ENCODE measurements at places on chromosomes 4 and X.

GRCh38 chr4:7430965-7431695 is 3.6 kb downstream of the PSAPL1 start:
- no peak for DNase-seq

DNA sequence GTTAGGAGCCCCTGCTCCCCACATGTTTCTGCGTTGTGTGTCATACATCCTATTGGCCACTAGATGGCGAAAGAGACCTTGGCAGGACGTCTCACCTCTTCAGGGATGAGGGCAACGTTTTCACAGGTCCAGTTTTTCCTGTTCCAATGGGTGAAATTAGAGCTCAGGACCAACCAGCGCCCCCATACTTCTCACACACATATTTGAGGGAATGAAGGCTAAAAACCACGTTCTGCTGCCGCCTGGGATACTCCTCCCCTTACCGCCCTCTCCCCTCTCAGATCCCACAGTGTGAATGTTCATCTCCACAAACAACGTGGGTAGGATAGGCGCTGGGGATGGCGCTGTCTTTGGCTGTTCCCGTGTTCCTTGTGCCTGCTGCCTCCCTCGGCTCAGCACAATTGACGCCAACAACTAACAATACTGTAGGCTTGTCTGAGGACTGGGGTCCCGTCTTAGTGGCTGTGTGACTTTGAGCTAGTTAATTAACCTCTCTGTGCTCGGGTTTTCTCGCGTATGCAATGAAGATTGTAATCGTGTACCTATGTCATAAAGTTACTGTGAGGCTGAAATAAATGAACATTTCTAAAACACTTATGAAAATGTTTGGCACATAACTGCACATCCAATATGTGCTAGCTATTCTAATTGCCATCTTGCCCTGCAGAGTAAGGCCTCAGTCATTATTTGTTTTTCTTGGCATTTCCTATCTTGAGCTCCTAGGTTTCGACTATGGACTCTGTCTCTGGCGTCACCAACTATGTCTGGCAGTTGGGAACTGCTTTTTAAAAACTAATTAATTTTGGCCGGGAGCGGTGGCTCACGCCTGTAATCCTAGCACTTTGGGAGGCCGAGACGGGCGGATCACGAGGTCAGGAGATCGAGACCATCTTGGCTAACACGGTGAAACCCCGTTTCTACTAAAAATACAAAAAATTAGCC is 181.3 kb upstream of the STK26 start:
- peak; percentile 76 for DNase-seq

- DNase-seq: peak; percentile 80
Measured at GRCh38 chr4:99088023-99088449, 552 bp downstream of the ADH5 start.

DNA sequence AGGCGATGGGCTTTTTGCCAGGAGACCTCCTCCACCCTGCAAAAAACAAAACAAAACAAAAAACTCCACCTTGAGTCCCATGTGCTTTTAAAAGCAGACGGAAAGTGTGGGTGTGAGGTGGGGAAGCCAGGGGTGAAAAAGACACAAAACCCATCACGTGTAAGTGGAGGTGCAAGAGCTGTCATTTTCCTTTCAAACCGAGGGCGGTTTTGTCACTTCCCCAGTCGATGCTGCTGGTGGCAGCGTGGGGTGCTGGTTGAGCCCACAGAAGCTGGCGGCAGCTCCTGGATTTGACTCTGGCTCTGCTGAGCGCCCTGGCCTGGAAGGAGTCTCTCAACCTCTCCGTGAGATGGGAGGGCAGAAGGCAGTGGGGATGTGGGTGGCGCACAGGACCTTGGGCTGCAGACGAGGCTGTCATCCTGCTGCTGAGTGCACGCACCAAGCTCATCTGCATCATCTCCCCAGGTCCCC is 110.0 kb downstream of the PSAPL1 start:
- DNase-seq: peak; percentile 70

DNA sequence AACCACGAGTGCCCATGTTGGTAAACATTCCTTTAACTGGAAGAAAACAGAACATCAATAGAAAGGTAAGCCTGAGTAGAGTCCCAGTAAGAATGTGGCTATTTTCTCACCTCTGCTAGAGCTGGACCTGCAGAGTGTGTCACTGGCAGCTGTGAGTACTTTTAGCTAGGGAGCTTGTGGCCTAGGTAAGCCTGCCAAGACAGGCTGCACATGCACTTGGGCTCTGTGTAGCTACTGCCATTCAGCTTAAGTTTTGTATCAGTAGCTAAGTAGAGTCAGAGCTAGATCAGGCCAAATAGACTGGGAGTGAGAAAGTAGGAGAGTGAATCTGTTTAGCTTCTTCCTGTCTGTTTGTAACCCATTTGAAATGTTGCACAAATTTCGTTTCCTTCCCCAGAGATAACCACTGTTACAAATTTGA is 35.3 kb downstream of the RBPJ start:
- no peak for DNase-seq

- no peak for DNase-seq
Measured at GRCh38 chrX:139798701-139799100, 90.7 kb upstream of the MCF2 start.

DNA sequence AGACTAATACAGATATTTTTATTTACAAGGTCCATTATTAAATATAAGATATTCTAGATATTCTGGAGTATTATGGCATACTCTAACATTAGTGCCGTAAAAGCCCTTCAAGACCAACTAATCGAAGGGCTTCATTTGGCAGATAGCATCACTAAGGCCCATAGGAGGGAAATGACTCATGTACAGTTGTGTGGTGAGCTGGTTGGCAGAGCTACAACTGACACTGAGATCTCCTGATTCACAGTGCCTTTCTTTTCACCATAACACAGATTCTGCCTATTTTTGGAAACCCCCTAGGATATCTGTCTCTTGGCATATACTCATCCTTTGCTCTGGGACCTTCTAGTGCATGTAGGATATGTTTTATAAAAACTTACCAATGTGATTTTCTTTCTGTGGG is 201.7 kb upstream of the AFF2 start:
- no peak for DNase-seq

- DNase-seq: no peak
Measured at GRCh38 chrX:70244881-70245280, 10.4 kb downstream of the AWAT1 start.

- no peak for DNase-seq
Measured at GRCh38 chr4:38859501-38859900, 2.9 kb upstream of the TLR6 start.

- no peak for DNase-seq
Measured at GRCh38 chrX:12308420-12308819, 170.1 kb downstream of the FRMPD4 start.

DNA sequence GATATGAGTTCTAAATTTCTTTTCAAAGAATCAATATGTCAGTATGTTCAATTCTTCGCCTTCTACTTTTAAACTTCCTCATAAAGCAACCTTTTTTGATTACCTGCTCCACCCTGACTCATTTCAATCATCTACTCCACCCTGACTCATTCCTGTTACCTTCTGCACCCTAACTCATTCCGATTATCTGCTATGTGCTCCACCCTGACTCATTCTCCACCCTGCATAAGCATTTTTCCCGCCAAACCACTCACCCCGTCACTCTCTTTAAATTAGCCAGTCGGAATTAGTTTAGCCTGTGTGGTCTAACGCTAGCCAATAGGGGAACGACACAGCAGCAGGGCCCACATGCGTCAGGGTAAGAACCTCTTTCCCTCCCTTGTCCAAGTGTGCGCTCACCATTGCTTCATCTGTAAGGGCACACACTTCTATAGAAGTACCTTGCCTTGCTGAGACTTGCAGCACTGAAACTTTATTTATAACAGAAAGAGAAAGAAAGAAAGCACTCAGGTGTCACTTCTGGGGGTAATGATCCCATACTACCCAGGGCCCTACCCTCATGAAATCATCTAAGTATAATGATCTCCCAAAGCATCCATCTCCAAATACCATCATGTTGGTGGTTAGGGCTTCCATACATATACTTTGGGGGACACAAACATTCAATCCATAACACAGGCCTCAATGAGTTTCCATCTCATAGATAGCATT is 875.2 kb downstream of the RAPGEF2 start:
- DNase-seq: no peak

- DNase-seq: peak; percentile 53
Measured at GRCh38 chr4:123553733-123554637, 157.4 kb downstream of the SPRY1 start.

GRCh38 chr4:106160560-106160959 is 155.4 kb downstream of the TBCK start:
- DNase-seq: no peak

DNA sequence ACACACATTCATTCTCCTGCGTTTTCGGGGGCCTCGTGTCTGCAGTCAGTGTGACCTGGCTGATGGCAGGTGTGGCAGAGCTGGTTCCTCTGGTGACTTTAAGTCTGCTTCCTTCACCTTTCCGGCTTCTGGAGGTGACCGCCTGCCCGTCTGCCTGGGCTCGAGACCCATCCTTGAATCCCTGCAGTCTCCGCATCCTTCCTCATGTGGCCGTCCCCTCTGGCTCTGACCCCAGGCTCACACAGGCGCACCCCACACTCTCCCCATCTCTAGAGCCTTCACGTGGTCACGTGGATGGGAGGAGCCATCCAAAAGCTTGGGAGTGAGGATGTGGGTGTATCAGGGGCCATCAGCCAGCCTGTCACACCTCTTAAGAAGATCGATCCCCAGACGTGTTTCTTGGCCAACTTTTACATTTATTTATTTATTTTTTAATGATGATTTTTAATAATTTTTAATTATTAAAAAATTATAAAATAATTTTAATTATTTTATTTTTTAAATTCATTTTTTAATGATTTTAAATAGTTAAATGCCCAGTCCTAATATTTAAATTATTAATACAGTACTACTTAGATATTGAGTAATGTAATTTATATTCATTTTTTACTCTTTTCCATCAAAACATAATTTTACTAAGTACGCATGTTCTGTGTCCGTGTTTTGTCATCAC is 20.9 kb downstream of the RGS12 start:
- no peak for DNase-seq

DNA sequence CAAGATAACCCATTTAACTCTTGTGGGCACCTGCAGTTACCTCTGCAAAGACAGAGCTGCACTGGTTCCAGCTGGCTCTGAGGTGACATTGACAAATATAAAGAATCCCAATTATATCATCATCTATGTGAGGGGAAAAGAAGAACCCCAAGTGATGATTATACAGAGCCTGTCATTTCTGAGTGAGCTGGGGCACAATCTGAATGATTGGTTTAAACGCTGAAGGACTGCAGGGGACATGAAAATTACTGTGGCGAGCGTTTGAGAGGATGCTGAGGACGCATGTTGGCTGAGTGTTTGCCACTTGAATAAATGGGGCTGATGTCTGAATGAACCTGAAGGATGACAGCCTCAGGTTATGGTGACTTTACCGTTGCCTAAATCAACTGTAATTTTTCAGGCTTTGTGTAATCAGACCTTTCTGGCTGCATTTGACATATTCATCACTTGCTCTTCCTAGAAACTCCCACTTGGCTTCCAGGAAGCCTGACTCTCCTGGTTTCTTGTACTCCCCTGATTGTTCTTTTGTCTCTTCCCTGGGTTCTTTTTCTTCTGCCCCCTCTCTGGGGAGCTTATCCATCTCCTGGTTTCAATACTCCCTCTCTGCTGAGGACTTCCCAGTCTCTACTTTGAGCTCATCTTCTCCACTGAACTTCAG is 4.1 kb upstream of the HSD17B10 start:
- DNase-seq: no peak

GRCh38 chrX:109873983-109874382 is 128.9 kb upstream of the TMEM164 start:
- DNase-seq: no peak

- no peak for DNase-seq
Measured at GRCh38 chrX:13774696-13775095, 40.1 kb downstream of the OFD1 start.

- no peak for DNase-seq
Measured at GRCh38 chr4:156676116-156676851, 295.3 kb downstream of the PDGFC start.

DNA sequence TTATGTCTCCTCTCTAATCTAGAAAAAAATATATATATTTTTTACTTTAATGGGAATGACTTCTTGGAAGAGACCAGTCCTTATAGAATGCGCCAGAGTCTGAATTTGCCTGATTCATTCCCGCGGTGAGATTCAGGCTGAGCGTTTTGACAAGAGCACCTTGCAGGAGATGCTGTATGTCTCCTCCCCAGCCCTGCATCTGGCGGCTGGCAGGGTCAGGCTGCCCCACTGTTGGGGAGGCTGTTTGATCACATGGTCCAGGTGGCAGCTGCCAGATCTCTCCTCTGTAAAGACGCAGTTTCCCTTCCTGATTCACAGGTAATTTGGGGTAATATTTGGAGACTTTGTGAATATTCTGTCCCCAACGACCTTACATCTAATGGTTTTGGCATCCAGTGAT is 9.7 kb downstream of the PDZD4 start:
- DNase-seq: no peak

DNA sequence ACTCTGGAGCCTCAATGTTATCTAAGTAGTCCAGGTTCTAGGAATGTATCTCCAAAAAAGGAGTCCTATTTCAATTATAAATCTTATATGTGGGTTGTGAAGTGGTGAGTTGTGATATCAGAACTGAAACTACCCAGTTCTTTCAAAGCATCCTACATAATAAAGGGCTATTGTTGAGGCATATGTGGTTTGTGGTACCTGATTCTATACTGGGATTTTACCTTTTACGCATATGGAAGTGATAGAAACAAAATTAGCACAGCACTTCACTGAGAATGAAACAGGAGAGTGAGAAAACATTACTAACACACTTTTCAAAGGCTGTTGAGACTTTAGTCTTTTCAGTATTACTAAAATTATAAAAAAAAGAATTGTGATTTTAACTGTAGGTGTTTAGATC is 417.7 kb upstream of the GALNT7 start:
- DNase-seq: no peak

- DNase-seq: no peak
Measured at GRCh38 chr4:73865431-73866096, 3.6 kb upstream of the CXCL1 start.

- DNase-seq: no peak
Measured at GRCh38 chrX:47576021-47576898, 6.0 kb upstream of the TIMP1 start.

- no peak for DNase-seq
Measured at GRCh38 chr4:21507439-21507838, 441.1 kb downstream of the KCNIP4 start.

DNA sequence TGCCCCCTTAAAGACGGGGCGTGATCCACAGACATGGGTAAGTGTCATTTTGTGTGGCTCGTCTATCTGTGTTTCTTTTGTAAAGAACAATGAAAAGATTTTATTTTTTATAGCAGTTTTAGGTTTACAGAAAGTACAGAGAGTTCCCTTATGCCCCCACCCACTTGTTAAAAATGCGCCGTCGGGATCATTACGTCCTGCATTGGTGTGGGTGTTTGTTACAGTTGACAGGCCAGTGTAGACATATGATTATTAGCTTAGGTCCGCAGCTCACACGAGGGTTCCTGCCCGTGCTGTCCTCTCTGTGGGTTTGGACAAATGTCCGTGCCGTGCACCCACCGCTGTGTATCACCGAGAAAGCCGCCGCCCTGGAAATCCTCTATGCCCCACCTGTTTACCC is 50.5 kb downstream of the RGS12 start:
- DNase-seq: no peak

DNA sequence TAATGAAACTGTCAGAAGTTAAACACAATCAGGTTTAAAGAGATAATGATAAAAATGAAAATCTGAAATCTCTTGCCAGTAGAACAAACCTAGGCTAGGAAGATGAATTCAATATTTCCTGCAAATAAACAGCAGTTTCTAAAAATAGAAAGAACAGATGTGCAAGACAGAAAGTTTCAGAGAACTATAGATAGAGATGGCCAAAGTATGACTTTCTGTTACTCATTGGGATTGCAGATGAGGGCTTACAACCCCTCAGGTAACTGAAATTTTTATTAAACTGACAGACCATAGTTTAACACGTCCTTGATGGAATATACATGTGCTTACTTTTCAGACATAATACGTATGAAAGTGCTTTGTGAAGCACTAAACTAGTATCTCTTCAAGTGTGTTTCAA is 82.3 kb upstream of the PPARGC1A start:
- DNase-seq: no peak

All from eye (tissue), 1 donor.